ENCODE measurements at places on chromosomes 13 and 19. TPM values are rescaled to one million over a fixed set of nuclear protein-coding genes. Genes with fewer than 3 reads are reported as not detected.
A peak's percentile ranks its signal among the peaks of the same experiment; 100 is the strongest.

Gene NCCRP1
- not detected for total RNA-seq

- DNase-seq = no peak
Measured at GRCh38 chr19:36819130-36819630, 19.0 kb downstream of the ZNF790 start.

GRCh38 chr13:24207841-24208667 lies 47.5 kb downstream of the SPATA13 start:
- DNase-seq = peak; percentile 69

DNA sequence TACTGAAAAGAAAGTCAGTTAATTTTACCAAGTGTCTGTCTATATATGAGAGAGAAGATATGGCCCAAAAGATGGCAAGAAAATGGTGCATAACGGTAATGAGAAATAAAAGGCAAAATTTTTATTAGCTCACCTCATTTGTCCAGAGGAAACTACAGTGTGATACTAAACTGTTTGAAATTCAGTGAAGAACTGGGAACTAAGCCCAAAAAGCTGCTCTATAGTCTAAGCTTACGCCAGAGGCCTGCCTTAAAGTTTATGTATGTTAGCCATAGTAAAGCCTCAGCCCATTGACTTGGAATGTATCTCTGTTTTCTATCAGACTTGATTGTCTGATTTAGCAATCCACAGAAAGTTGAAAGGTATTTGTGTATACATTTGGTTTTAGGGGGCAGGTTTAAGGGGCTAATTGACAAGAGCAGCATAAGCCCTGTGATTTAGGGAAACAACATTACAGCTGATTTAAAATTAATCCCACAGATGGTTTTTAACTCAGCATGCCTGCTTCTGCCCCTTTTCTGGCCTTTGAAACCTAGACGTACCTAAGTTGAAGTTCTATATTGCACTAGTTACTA lies 91.0 kb upstream of the MAB21L1 start:
- DNase-seq = no peak
